ENCODE measurements at places on chromosomes 13 and 19.

GRCh38 chr13:40629678-40630384 is 36.6 kb downstream of the FOXO1 start:
- DNase-seq, result no peak

DNA sequence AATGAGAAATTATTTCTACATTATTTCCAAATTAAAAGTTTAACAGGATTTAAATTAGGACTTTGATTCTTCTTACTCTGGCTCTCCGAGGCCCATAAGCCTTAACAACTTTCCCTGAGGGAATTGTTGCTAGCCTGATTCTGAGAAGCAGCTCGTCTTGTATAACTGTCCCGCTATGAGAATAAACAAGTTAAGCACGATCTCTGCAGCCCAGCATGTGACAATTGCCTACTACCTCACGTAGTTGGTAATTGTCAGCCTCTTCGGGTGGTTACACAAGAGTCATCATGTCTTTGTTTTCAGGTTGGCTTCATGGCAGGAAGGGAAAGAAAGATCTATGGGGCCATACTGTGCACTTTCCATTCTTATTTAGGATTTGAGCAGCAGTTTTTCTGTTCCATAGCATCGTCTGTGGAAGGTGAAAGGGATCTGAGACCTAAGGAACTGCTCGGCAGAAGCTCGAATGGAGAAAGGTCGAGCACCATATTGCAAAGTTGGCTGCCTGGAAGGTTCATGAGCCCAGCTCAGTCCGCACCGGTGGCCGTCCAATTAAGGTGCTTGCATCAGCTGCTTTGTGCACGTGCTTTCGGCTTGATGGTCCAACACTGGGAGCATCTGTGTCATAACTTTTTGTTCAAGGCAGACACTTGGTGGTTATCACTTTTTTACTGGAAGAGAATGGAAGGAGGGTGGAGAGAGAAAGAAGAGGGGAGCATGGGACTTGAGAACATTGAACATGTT is 1.8 kb upstream of the STARD13 start:
- no peak for DNase-seq

DNA sequence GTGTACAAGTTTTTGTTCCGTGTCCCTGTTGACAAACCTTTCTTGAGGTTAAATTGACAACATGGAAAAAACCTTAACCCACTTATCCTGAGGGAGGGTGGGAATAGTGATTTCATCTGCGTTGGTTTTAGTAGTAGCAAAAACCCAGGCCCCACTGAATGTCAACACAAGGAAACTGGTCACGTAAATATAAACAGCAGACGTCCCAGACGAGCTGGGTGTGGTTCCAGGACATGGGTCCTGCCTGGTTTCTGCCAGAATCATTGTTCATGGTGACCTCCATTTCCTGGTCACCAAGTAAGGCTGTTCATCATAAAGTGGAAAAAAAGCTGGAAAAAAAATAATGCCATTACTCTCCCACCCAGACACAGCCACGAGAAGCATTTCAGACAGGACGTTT is 16.9 kb upstream of the F2RL3 start:
- no peak for DNase-seq

- no peak for DNase-seq
Measured at GRCh38 chr19:18090545-18091216, 3.9 kb upstream of the IL12RB1 start.

- peak; percentile 61 for DNase-seq
Measured at GRCh38 chr19:2488942-2489731, 13.2 kb downstream of the GADD45B start.

DNA sequence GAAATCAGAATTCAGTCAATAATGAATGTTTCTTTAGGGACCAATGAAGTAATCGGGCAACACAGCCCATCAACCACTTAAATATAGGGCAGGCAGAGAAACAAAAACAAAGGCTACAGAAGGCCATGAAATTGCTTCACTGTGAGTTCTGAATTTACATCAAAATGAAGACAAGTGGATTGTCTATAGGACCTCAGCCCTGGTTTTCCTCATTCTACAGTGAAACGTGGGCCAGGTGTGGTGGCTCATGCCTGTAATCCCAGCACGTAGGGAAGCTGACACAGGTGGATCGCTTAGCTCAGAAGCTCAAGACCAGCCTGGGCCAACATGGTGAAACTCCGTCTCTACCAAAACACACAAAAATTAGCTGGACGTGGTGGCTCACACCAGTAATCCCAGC is 416.0 kb downstream of the KLF12 start:
- no peak for DNase-seq

DNA sequence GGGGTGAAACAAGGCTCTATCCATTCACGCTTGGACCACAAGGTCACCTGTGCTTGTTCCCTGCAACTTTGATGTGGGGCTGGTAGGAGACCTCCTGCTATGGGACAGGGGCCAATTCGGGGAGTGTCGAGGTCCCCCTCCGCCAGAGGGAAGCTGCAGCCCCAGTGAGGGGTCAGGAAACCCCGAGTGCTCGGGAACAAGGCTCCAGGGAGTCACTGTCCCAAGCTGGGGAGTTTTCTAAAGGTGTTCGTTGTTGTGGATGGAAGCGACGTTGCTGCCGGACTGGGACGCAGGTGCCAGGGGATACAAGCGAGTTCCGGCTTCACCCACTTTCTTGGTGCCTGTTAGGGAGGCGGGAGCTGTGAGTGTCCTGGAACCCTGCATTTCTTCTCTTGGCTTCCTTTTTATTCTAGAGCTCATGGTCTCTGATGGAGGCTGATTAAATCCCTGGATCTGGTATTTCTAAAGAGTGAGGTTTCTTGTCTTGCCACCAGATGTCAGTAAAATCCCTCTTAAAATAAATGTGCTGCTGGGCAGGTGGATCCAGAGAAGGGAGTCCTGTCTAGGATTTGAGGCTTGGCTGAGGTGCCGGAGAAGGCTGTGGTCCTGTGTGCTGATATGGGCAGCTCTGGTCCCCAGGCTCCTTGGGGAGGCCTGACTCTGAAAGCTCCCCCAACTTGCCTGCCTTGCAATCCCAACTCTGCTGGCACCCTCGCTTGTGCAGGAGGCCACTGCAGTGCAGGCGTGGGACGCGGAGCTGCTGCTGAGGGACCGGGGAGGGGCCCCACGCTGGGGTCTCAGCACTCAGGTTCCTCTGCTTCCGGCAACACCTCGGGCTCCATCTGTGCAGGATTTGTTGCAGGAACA is 153.9 kb downstream of the TEX29 start:
- DNase-seq, result no peak

GRCh38 chr19:14343286-14343685 is 38.0 kb upstream of the ADGRE5 start:
- no peak for DNase-seq

GRCh38 chr19:11300811-11301120 is 4.8 kb downstream of the TSPAN16 start:
- DNase-seq, result no peak

GRCh38 chr19:30376826-30377425 is 4.7 kb downstream of the ZNF536 start:
- no peak for DNase-seq

DNA sequence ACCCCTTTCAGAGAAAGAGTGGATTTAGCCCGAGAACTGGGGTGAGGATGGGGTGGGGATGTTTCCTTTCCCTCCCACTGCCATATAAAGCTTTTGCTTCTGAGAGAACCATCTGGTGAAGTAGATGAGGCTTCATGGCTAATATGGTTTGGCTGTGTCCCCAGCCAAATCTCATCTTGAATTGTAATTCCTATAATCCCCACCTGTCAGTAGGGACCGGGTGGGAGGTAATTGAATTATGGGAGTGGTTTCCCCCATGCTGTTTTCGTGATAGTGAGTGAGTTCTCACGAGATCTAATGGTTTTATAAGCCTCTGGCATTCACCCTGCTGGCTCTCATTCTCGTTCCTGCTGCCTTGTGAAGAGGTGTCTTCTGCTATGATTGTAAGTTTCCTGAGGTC is 270.9 kb downstream of the LMO7 start:
- DNase-seq, result no peak

GRCh38 chr13:102772042-102772425 is 1.6 kb downstream of the TEX30 start:
- DNase-seq, result no peak

- DNase-seq, result no peak
Measured at GRCh38 chr19:10643172-10643967, 10.8 kb upstream of the ILF3 start.

GRCh38 chr13:29760544-29760943 is 89.9 kb downstream of the UBL3 start:
- no peak for DNase-seq

GRCh38 chr13:36736119-36736726 is 62.4 kb downstream of the SERTM1 start:
- peak; percentile 2 for DNase-seq

- DNase-seq, result no peak
Measured at GRCh38 chr13:103945836-103946235, 879.6 kb upstream of the SLC10A2 start.

All from GM12892 (cell line).